ENCODE measurements at places on chromosomes 7 and 10.

DNA sequence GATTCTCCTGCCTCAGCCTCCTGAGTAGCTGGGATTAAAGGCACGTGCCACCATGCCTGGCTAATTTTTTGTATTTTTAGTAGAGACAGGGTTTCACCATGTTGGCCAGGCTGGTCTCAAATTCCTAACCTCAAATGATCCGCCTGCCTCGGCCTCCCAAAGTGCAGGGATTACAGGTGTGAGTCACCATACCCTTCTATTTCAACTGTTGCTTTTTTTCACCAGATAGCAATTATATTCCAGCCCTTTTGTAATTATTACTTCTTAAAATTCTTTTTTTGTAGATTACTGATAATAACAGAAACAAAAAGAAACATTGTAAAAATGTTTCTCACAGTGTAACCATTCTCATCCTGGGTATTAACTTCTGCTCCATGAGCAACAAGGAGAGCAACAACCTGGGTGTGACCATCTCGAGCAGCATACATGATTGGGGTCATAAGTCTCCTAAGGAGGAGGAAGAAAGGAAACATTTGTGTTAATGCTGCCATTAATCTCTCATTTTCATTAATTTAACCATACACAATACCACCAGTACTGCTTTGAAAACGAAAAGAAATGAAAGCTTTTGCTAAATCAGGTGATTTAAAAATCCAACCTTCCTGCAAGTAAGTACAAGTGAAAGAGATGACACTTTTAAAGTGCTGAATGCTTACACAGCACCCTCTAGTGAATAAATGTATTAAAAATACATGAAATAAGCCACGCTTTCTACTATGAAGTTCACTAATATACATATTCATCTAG lies 41.8 kb downstream of the ASZ1 start:
- DNase-seq: peak; percentile 16

- no peak for DNase-seq
Measured at GRCh38 chr10:114021154-114021553, 22.5 kb upstream of the ADRB1 start.

DNA sequence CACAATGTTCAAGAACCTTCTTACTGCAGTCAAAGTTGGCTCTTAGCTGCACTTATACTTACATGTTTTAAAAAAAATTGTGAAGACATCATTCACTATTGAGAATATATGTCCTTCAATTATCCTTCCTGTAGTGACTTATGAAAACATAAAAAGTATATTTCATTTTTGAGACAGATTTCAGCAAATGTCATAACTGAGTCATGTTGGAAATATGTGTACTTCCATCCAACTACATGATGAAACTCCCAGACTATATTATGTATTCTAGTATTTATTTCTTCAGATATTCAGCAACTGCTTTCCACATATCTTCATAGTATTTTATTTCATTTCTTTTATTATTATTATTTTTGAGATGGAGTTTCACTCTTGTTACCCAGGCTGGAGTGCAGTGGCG lies 160.2 kb downstream of the ARHGAP12 start:
- DNase-seq: peak; percentile 70

GRCh38 chr7:70233776-70234175 lies 635.5 kb downstream of the AUTS2 start:
- DNase-seq: no peak

DNA sequence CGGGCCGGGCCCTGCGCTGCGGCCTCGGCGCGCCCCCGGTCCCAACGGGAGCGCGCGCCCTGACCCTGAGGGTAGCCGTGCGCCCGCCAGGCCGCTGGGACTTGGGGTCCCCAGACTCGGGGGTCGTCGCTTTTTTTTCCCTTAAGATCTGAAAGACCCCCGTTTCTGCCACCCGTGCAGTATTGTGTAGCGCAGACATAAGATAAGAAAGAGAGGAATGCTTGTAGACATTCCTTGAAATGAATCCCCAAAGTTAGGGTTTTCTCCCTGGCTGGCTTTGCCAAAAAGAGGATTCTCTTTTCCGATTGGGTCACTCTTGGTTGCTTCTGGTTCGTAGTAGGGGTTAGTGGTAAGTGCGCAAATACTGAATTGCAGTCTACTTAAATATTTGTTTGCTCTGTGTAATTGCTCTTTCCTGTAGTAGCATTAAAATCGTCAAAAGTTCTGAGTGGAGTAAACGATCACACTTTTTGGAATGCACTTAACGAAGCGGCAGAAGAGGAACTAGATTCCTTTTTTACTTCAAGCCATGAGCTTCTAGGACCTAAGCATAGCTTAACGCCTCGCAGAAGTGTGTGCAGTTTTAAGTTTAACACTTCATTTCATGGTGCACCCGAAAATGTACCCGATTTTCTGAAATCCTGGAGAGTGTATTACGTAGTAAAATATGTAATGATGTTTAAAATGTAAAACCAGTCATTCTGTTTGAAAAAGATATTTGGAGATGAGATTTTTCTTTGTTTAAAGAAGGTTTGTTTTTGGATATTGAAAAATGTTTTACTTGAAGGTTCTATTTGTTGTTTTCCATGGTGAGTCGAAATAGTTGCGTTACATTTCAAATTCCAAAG lies 1.3 kb downstream of the CUL1 start:
- no peak for DNase-seq

DNA sequence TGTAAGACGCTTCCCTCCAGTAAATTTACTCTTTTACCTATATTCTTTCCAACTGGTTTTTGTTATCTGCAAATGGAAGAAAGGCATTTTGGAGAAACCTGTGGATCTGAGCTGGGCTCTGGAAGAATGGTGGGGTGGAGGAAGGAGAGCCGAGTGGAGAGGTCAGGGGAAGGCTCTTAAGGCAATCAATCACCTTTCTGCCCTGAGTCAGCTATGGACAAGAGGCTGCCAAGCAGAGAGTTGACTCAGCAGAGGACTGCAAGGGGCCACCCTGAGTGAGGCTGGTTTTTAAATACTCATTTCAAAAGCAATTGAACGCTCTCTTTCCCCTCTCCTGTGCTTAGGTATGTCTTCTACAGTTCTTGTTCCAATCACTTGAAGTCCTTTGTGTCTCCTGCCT lies 81.8 kb downstream of the SPAG6 start:
- no peak for DNase-seq

DNA sequence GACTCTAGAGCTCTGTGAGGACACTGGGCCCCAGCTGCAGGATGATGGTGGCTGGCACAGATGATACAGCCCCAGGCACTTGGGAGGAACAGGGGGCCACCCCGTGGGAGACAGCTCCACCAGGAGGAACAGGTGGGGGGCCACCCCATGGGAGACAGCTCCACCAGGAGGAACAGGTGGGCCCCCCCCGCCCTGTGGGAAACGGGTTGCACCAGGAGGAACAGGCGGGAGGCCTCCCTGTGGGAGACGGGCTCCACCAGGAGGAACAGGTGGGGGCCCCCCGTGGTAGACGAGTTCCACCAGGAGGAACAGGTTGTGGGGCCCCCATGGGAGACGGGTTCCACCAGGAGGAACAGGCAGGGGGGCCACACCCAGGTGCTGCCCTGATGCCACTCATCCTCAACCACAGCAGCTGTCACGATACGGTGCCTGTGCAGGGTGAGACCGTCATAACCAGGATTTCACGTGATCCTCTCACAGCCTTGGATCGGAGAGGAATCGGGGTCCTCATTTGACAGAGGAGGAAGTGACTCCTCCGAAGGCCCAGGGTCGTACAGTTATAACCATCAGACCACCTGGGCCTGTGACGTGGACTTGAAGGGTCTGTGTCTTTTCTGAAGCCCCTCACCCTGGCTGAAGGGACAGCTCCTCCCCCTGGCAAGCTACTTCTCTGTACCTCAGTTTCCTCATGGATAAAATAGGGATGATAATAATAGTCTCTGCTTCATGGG lies 49.2 kb upstream of the NANOS1 start:
- no peak for DNase-seq

GRCh38 chr10:28986117-28986792 lies 302.6 kb upstream of the LYZL1 start:
- DNase-seq: no peak

GRCh38 chr10:70669015-70669414 lies 3.3 kb upstream of the ADAMTS14 start:
- DNase-seq: no peak

- no peak for DNase-seq
Measured at GRCh38 chr7:86900886-86901285, 158.6 kb downstream of the ELAPOR2 start.

DNA sequence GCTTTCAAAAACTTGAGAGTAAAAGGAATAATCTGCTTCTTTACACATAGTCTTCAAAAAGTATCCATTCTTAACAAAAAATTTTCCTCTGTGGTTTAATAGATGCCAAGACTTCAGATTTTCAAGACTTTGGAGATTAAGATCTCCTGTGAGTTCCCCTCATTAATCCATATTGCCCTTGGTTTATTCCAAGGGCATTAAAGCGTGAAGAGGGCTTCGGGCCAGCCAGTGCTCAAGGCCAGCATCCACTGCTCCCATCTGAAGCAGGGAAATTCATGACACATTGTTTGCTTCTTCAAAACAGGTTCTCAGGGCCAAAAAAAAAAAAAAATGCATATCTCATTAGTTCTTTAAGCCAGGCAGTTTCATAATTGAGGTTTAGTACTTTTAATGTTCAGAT lies 137.3 kb upstream of the RHOBTB1 start:
- DNase-seq: no peak

- DNase-seq: no peak
Measured at GRCh38 chr7:96152706-96153105, 169.2 kb downstream of the SLC25A13 start.

DNA sequence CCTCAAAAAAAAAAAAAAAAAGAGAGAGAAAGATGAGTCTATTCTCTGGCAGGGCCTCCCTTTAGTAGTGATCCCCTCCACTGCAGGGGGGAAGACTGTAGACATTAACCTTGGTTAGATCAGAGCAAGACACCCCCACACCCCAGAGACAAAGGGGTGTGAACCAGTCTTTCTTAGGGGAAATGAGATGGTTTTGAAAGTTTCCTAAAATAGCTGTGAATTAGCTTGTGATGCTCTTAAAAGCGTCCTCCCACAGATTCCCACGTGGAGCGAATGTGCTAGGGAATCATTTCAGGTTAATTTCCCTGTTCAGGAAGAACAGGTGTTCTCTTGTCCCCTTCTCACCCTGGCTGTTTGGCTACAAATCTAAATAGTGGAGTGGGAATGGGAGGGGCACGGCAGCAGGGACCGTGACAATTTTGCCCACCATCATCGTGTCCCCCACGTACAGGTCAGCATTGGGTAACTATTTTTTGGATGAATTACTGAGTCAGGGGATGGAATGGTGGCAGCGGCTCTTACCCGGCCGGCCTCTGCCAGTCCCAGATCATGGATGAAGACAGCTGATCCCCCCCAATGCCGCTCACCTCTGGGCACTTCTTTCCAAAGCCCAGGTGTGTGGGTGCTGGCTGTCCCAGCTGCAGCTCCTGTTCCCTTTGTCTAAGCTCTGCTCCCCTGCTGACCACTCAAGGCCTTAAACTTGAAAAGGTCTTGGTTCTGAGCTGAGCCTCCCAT lies 152.9 kb downstream of the CCDC3 start:
- DNase-seq: no peak

- DNase-seq: no peak
Measured at GRCh38 chr10:83990126-83990525, 149.2 kb upstream of the GHITM start.

DNA sequence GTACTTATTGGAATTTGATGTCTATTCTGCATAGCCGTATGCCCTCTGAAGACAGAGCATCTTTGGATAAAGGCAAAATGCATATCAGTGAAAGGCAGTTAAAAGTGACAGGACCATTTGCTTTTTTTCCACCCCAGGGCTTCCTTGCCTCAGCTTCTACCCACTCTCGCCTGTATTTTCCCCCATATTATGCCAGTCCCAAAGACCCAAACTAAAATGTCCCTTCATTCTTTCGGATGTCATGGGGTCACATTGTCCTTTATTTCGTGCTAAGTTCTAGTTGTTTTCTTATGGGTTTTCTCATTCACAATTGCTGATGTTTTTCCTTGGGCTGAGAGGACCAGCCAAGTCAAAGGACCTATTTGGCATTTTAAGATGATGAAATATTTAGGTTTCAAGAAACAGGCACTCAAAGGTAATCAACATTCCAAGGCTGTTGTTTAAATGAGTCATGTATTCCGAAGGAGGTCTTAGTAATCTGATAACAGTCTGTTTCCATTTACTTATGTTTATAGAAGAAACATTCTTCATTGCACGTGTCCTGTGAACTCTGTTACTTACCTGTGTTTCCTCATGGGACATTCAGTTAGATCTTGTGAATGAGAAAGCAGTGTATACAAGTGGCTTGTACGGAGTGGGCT lies 74.1 kb downstream of the DNAH11 start:
- DNase-seq: no peak

DNA sequence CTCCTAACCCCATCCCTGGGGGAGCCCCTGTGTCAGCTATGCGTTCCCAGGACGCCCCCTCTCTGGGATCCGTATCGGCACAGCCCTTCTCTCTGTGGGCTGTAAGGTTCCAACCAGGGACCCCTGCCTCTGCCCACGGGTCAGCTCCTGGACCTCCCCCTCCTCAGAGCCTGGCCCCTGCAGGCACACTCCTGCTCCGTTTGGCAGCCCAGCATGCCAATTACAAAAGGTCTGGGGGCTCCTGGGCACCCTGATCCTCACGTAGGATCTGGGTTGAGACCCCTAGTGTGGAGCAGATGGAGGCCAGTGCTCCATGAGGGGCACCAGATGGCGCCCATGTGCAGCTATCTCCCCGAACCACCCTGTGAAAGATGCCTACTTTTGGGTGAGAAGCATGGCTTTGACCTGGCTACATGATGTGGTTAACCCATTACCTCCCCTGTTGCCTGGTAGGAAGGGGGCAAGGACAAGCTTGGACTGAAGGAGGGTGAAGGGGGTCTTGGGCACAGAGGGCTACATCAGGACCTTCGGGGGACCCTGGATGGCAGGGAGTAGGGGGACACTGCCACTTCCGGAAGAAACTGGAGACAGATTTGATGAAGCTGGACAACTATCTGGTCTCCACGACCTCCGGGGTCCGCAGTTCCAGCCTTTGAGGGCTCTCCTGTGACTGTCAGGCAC lies 9.0 kb downstream of the TACR2 start:
- no peak for DNase-seq

DNA sequence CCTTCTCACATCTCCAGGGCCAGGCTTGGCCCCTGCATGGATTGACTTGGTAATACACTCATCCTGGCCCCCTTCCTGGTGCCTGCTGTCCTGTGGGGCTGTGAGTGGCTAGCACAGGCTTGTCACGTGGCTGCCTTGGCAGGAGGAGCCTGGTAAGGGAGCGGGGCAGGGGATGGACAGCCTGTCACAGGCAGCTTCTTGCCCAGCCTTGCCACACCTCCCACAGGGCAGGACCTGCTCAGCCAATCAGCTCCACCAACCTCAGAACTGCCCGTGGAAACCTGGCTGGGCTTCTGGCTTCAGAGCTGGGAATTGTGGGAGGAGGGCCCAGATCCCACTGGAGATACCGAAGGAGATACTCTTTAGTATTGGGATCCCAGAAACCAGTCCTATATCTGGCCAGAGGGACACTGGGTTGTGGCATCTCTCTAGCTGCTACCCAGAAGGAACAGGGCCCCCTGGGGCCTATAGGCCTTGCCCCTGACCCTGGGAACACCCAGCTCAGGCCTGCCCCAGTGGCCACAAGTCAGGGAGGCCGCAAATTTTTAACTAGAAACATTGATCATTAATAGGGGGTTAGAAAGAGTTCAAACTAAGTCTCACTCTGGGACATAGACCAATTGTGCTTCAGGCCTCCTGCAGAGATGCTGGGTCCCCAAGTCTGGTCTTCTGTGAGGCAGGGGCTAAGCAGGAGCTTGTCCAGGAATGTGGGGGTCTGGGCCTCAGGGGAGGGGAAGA lies at the start of gene HOGA1:
Gene HOGA1, plus strand, starts transcription at position 330 of the 738 bp plus-strand sequence. Its CDS starts 315 bp downstream, at position 645.
- DNase-seq: no peak

Data from fibroblast of skin of left quadriceps (primary cell).